ENCODE measurements at places on chromosomes 2 and 18.

DNA sequence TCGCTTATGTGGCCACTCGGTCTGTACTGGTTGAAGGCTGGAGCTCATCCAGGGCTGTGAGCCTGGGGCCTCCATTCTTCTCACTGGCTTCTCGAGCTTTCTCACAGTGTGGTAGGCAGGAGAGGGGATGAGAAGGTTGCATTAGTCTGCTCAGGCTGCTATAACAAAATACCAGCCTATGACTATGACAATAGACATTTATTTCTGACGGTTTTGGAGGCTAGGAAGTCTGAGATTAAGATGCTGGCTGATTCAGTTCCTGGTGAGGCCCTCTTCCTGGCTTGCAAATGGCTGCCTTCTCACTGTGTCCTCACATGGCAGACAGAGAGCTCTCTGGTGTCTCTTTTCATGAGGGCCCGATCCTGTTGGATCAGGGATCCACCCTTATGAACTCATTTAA lies 6.2 kb upstream of the STK25 start:
- no peak for DNase-seq

DNA sequence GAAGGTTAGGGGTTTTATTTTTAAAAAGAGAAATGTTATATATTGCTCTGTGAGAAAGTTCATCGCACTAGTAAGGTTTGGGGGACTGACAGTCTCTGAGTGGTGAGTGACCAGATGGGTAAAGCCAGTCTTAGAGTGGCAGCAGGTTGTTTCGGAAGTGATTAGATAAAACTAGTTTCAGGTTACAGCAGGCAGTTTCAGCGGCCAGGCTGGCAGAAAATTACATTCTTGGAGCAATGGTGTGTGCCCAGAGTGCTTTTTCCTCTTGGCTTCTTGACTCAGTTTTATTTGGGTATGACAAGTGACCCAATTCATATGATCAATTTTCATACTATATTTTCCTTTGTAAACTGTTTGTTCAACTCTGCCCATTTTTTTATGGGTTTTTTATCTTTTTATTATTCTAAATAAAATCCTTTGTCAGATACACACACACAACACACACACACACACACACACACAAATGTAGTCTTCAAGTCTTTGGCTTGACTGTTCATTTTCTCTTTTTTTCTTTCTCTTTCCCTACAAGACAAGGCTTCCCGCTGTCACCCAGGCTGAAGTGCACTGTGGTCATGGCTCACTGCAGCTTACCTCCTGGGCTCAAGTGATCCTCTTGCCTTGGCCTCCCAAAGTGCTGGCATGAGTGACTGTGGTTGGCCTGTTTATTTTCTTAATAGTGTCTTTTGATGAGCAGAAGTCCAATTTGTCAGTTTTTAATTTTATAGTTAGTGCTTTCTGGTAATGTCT lies 30.9 kb downstream of the RALBP1 start:
- DNase-seq = peak; percentile 42

DNA sequence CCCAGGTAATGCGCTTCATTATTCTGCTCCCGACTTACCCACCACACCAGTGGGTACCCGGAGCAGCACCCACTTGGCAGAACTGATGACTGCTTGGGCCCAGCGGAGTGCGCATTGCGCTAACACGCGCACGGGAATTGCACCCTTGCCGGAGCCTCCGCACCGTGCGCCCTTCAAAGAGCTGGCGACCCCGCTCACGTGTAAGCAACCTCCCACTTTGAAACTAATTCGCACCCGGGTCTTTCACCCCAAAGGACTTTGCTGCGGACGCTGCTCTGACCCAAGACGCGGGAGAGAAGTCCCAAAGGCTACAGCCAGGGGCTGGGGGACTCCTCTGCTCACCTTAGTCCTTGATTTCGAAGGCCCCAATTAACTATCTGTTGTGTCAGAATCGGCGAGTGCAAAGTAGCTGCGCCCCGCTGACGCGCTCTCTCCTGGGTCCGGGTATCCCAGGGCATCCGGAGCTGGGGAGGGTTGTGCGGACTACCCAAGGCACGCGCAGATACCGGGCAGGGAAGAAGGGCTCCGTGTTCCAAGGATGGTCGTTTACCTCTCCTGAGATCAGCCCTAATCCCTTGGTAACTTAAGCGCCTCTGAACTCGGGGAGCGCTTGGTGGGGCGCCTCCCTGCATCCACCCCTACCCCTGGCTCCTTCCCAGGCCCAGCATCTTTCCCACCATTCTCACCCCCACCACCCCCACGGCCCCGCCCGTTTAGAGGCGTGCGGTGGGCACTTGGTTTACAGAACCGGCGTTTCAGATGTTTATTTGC lies 13.1 kb upstream of the SATB2 start:
- DNase-seq = peak; percentile 39

DNA sequence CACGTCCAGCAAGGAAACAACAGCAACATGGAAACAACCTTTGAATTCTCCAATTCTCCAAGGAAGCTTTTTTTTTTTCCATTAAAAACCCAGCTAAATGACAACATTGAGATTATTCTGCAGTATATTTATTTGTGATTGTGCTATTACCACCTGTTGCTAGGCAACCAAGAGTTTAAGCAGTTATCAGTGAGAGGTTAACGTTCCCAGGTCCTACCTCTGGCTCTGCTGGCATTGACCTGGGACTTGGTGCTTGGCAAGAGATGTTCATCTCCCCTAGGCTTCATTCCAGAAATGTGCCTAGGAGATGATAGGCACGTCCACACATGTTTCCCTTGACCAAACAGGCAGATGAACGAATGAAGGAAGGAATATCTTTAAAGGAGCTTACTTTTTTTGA lies 157.0 kb downstream of the TDRD15 start:
- DNase-seq = no peak

- no peak for DNase-seq
Observed at GRCh38 chr2:100272841-100273329, 49.4 kb downstream of the LONRF2 start.

DNA sequence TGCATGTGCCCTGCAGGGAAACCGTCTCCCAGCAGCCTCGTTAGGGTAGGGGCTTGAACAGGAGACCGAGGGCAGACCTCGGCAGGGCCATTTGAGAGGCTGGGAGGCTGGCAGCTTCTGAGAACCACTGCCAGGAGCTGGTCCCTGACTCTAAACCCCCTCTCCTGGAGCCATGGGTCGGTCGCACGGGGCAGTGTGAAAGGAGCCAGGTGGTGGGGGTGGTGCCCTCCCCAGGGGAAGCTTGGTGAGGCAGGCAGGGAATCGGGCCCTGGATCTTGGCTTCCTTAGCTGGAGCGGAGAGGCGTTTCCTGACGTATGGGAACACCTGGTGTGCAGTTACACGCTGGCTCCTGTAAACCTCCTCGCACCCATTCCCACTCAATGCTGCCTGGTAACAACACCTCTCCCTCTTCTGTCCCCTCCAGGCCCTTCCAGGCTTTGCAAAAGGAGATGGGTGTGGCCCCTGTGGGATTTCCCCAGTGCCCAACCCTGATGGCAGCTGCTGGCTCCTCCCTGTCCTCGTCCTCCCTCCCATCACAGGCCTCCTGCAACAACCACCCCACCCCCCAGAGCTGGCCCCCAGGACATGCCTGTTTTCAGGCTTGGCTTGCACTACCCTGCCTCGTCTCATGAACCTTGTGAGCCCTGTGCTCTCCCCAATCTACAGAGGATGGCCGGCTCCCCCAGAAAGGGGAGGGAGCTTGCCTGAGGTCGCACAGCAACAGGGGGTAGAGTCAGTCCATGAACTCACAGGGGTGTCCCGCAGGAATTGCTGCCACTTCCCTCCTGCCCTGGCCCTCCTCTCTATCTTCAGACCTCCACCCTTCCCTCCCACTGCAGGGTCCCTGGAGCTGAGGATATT lies 24.4 kb downstream of the ADRA2B start:
- DNase-seq = no peak

- DNase-seq = no peak
Observed at GRCh38 chr2:175840256-175840655, 161.8 kb downstream of the LNPK start.

DNA sequence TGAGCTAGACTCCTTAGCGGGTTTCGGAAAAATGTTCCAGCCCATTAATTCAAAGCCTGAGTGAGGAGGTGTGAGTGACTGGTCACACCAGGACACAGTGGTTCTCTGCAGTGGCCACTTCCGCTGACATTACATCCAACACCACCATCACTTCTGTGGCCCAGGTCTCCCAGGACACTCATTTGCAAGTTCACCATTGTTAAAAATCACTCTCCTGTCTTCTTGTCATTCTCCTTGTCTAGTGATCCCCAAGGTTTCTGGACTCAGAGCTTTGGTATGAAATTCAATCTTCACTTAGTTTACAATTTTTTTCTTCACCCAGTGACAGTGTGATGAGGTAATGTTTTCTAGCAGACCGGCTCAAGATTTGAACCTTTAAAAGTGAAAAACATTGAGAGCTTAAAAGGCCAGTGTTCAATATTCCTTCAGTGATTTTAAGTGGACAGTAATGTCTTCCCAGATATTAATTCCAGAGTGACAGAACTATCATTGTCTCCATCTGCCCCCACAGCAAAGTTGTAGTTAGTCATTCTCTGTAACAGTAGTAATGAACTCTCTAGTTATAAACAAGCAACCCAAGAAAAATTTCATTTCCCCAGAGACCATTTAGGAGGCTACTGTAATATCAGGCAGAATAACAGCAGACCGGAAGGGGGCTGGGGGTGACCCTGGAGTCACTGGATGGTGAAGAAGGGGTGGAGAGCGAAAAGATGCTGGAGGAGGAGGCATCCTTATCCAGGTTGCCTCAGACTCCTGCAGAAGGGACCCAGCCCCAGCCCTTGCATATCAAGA lies 164.9 kb downstream of the GFPT1 start:
- DNase-seq = peak; percentile 57

DNA sequence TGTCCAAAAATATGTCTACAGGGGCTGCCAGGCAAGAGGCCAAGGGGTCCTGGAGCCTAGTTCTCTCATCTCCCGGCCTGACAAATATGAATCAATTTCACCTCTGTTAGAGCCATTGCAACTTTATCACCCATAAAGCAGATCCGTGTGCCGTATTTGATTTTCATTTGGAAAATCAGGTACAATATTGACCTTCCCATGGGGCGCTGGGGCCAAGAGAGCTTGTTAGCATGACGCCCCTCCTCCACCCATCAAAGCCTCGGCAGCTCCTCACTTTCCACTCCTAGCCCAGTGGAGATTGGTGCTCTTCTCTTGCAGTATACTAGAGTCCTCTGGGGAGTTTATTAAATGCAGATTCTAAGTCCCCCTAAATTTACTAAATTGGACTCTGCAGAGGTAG lies 96.8 kb downstream of the CAPN13 start:
- no peak for DNase-seq

- no peak for DNase-seq
Observed at GRCh38 chr2:159214325-159214865, 72.1 kb downstream of the WDSUB1 start.

- peak; percentile 5 for DNase-seq
Observed at GRCh38 chr2:195304310-195304709, 352.7 kb upstream of the SLC39A10 start.

- no peak for DNase-seq
Observed at GRCh38 chr18:5369513-5369912, 74.0 kb upstream of the ZBTB14 start.

DNA sequence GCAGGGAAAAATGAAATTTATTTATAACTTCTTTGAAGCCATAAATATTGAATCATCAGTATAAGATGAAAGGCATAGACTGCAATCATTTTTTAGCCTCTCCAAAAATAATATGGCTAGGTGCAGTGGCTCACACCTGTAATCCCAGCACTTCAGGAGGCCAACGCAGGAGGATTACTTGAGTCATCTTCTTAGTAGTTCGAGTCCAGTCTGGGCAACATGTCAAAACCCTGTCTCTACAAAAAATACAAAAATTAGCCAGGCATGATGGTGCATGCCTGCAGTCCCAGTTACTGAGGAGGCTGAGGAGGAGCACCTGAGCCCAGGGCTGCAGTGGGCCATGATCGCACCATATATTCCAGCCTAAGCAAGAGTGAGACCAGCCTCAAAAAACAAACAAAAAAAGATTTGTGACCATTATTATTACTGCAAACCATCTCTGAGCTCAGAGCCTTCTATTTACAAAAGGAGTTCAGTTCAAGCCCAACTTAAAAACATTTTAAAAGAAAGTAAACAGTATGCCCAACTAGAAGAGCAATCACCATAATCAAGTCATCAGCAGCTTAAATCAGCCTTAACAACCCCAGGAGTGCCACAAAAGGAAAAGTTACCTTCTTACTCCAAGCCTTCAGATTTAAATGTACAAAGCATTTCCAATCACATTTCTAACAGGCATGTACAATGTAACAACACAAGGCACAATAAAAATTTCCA lies 37.5 kb downstream of the KCNG3 start:
- DNase-seq = no peak

DNA sequence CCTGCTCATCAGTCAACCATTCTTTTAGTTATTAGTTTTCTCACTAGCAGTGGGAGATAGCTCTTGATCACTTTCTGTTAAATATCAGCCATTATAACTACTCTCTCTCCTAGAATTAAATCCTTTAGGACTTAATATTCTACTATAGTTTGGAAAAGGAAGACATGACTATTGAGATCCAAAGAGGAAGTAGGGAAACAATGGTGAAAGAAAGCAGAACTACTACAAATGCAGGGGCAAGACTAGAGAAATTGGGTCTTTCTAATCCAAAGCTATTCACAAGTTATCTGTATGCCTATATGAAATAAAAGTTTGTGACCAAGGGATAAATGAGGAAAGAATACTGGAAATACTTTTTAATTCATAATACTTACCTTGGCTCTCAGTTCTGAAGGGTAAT lies 65.1 kb downstream of the SRBD1 start:
- no peak for DNase-seq

- DNase-seq = no peak
Observed at GRCh38 chr2:946073-946948, 4.3 kb upstream of the SNTG2 start.

DNA sequence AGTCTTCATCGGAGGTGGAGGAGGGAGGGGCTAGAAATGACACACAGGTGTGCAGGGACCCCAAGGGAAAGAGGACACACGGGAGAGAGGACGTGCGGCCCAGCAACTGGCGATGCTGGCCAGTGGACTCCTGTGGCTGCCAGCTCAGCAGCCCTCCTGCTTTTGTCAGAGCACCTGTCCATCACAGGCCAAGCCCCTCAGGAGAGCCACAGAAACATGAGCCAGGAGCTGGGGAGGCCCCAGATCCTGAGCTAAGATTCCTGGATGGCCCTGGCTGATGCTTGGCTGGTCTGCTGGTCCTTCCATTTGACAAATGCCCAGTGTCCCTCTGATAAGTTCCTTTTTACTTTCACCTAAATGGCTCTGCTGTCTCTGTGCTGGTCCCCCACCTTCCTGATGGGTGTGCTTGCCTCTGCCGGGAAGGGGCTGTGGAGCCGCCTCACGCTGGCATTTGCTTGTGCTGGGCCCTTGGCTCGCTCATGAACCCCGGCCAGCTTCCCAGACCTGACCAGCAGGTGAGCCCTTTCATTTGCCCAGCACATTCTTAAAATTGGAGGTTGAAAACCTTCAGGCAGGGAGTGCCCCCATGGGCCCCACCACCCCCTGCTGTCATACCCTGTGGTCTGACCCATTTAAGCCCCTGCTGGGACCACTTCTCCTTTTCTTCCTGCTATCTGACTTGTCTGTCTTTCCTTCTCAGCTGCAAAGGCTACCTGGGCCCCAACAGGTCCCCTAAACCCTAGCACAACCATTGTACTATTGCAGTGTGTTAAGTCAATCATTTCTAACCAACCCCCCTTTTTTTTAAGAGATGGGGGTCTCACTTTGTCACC lies 37.3 kb downstream of the CYP27C1 start:
- no peak for DNase-seq

GRCh38 chr2:68860111-68860510 lies 11.1 kb downstream of the BMP10 start:
- DNase-seq = no peak

- peak; percentile 66 for DNase-seq
Observed at GRCh38 chr2:160747501-160748170, 254.0 kb upstream of the RBMS1 start.
